ENCODE measurements at places on chromosomes 1 and 21. TPM values are rescaled to one million over a fixed set of nuclear protein-coding genes. Genes with fewer than 3 reads are reported as not detected.

DNA sequence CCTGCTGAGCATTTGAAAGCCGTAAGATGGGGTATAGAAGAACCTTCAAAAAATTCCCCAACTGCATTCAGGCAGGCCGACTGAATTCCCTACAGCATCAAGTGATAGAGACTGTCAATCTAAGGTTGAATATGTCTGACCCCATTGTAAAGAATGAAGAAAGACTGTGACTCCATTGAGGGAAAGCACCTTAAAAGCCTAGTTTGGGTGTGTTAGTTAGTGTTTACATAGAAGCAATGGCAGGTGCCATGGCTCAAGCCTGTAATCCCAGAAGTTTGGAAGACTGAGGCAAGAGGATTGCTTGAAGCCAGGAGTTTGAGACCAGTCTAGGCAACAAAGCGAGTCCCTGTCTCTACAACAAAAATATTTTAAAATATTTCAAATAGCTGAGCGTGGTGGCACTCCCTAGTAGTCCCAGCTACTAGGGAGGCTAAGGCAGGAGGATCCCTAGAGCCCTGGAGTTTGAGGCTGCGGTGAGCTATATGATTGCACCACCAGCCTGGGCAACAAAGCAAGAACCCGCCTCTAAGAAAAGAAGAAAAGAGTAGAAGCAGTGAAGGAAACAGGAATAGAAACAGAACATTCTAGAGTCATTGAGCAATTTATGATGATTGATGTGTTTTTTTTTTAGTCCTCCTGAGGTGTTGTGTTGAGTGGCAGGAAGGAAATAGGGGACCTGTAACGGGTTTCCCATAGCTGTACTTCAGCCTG is 15.4 kb downstream of the POLR3GL start:
- DNase-seq, result no peak

- DNase-seq, result no peak
These were observed 192.2 kb downstream of the ROR1 start for GRCh38 chr1:63966016-63966415.

- DNase-seq, result peak; percentile 43
These were observed 26.6 kb downstream of the AK4 start for GRCh38 chr1:65174585-65174984.

The DENND2C gene
- 10.6 TPM for total RNA-seq

All from prostate gland (tissue), 2 donors.